ENCODE measurements at places on chromosomes 13 and 19.

DNA sequence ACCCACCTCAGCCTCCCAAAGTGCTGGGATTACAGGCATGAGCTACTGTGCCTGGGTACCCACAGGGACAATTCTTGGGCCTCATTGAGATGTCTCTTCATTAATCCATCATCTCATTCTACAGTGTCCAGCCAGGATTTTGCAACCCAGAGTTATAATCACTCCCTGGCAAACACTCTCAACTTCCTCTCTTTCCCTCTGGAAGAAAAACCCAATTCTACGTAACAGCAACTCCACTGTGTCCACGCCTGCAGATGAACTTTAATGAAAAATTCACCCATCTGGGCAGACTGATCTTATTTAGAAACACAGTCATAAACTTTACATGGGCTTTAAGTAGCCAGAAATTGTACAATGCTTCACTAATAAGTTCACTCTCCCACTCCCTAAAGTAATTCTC, 90.1 kb upstream of the ABCC4 start:
- no peak for DNase-seq

GRCh38 chr13:76803831-76804230, 82.4 kb downstream of the KCTD12 start:
- DNase-seq = no peak

DNA sequence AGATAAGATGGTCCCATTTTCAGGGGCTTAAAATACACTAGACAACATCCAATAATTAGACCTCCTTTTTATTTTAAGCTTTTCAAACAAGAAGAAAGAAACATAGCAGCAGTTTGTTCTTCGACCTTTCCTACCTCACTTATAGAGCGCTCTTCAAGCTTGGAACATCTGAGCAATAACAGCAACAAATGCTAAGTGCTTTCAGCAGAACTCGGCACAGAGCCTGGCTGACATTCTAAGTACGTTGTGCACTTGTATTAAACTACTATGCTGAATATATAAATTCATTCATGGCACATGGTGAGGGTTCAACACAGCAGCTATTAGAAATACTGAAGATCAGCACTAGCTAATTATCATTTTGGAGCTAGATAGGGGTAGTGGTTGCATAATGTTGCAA, 256.1 kb upstream of the MAB21L1 start:
- no peak for DNase-seq

DNA sequence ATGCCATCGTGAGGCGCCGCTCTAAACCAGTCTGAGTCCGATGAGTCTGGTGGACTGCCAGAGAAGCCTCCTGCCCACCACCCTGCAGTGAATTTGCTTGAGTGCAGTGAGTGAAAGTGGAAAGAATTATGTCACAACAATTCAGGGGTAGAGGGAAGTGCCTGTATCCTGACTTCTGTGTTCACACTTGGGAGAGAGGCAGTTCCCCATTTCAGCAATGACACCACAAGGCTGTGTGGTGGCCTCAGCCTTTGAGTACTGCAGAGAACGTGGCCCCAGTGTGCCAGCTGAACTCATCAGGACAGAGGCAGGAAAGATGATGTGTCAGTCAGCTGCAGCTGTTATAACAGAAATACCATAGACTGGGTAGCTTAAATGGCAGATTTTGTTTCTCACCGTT, 155.6 kb downstream of the COG6 start:
- DNase-seq = no peak

- DNase-seq = no peak
Observed at GRCh38 chr19:3478409-3479176, 1.7 kb downstream of the SMIM24 start.

- DNase-seq = no peak
Observed at GRCh38 chr19:54795758-54796157, 7.7 kb upstream of the KIR2DL4 start.

DNA sequence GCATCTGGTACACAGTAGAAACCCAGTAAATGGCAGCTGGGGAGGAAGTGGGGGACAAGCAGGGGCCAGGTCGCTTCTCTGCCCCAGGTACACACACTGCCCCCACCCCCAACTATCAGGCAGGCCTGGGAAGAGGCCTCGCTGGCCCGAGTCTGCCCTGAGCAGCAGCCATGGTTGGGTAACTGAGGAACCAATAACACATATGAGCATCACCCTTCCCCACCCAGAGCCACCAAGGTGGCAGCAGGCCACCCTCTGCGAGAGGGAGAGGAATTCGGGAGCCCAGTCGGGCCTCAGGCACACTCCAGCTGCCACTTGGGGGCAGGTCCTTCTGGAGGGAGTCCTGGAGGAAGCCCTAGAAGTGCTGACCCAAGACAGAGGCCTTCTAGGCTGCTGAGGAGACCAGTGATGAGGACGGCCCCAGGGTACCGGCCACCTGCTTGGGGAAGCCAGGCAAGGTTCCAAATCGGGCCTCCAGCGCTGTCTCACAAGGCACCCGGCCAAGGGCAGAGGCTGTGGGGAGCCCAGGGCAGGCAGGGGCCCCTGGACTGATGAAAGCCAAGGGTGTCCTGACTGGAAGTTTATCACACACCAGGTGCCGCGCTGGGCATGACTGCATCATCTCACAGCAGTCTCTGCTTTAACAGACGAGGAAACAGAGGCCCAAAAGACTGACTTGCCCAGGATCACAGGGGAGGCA, 14.0 kb upstream of the KPTN start:
- no peak for DNase-seq

DNA sequence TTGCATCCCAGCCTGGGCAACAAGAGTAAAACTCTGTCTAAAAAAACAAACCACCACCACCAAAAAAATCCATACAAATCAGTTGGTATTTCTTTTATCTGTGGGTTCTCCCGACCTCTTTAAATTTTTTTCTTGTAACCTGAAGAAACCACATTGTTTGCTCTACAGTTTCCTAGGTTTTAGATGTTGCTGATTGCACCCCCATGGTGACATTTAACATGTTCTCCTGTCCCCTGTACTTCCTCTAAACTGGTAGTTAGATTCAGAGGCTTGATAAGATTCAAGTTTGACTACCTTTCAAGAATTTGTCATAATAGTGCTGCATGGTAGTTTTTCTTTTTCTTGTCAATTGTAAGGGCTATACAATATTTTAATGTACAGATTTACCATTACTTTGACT, 24.0 kb downstream of the ALG5 start:
- DNase-seq = no peak

DNA sequence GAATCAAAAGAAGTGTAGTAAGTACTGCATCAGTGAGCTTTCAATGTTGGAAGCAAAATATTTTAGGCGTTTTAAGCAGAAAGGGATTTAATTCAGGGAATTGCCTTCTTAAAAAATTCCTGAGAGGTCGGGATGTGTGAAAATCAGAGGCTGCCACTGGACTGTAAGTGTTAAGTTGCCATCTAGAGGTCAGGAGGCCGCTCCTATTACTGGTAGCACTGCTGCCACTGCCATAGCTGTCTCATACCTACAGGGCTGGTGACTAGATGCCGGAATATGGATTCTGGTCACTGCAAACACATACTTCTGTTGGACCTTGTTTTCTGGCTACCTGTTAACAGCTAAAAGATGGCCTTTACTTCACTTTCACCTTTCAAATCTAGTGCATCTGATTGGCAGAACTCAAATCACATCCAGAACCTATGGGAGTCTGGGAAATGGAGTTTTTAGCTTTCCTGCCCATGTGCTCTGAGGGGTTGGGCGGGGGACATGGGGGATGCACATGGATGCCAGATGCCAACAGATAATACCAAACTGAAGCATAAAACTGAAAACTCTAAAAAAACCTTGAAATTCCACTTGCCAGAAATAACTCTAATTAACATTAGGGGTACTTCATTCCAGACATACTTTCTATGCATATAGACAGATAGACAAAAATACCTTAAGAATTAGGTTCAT, 29.8 kb downstream of the DGKH start:
- no peak for DNase-seq

DNA sequence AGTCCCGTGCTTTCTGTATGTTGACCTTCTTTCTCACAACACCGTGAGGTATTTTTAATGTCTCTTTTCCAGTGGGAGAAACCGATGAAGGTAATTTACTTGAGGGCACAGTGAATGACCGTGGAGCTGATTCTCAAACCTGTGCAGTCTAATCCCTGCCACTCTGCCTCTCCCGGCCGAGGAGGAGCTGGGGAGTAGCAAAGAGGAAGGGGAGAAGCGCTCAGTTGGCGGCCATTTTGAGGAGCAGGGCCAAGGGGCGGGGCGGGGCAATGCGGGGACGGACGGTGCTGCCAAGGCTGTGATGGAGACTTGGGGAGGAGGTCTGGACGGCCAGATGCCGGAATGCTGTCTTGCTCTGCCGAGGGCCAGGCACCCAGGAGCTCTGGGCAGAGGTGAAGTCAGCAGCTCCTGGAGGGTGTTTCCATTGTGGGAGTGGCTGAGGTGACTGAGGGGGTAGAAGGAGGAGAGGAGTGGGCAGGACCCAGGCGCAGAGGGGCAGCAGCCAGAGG, 12.4 kb upstream of the RANBP3 start:
- no peak for DNase-seq

DNA sequence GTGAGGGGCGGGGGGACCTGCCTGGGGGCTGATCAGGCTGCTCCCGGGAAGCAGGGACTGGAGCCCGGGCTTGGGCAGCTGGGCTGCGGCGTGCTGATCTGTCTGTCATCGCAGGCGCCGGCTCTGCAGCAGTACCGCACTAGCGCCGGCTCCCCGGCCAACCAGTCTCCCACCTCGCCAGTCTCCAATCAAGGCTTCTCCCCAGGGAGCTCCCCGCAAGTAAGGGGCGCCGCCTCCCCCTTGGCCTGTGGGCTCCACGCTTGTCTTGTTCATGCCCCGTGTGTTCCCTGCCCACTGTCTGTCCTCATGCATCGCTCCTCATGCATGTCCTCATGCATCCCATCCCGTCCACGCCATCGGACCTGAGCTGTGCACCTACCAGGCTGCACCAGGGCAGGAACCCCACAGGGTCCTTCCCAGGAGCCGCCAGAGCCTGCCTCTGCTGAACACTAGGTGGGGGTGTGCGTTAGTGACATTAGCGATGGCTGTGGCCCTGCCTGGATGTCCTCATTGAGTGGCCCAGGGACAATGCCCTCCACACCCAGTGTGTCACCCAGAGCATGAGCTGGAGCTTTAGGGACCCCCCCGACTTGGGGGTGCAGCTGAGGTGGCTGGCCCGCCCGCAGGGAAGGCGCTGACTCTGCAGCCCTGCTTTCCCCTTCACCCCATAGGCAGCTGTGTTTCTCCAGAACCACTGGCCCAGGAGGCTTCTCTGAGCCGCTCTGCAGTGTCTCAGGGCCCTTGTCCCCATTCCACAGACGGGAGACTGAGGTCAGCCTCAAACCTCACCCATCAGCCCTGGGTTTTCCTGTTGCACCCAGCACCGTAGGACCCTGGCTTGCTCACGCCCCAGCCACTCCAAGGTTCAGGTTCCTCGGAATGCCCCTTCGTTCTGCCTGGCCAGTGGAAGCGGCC, 19.5 kb downstream of the COMP start:
- DNase-seq = peak; percentile 36

GRCh38 chr19:4573682-4574081, 14.2 kb upstream of the SEMA6B start:
- no peak for DNase-seq

DNA sequence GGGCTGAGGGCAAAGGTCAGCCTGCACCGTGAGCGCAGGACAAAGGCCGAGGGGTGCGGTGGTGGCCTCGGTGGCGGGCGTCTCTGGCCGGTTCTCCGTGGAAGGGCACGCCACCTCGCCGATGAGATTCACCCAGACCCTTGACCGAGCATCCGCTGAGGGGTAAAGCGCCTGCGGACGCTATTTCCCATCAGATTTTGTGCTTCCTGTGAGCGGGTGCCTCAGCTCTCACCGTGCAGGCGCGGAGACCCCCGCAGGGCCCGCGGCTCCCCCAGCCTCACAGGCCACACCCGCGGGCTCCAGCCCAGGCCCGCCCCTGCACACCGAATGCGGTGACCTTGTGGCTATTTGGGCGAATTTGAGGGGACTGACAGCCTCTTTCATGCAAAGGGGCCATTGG, 348.0 kb downstream of the TEX29 start:
- no peak for DNase-seq

GRCh38 chr13:60351326-60351725, 45.7 kb upstream of the TDRD3 start:
- peak; percentile 22 for DNase-seq

GRCh38 chr13:94239135-94239534, 240.3 kb downstream of the DCT start:
- DNase-seq = peak; percentile 88

DNA sequence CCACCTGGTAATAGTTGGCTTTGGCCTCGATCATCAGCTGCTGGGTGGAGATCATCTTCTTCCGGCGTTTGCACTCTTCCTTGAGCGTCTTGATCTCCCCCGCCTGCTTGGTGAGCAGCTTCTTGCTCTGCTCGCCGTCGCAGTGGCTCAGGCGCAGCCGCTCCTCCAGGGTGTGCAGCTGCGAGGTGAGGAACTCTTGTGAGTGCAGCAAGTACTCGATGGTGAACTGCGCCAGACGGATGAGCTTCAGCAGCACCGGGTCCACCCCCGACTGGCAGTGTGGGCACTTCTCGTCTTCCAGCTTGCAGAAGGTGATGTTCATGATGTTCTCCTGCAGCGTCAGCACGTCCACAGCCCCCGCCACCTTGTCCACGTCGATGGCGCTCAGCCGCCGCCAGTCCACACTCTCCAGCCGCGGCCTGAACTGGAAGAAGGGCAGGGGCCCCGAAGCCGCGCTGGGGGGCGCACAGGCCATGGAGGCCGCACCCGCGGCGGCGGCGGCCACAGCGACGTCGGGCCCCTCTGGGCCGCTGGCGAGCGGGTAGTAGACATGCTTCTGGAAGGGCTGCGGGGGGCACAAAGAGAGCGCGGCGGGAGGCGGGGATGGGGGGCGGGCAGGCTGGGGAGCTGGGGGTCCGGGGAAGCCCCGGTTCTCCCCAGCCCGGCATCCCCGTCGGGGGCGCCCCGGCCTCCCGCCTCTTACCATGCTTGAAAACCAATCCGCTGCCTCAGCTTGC, 3.0 kb downstream of the DZIP1 start:
- peak; percentile 13 for DNase-seq

DNA sequence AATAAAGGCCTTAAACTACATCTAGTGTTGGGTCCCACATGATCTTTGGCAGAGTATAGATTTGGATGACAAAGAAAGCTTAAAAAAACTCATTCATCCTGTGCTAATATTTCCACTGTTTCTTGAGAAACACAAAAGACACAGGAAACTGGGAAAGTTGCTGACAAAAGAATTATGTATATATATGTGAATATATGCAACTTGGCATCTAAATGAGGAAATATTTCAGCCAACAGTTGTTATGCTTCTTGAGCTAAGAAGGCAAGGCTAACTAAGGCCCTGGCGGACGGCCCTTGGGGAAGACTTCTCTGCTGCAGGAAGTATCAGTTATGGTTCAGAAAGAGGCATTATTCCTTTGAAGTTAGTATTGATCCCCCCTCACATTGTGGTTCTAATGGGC, 491.8 kb downstream of the DIAPH3 start:
- DNase-seq = no peak

GRCh38 chr13:42893214-42893671, 98.8 kb downstream of the EPSTI1 start:
- peak; percentile 67 for DNase-seq

- DNase-seq = peak; percentile 77
Observed at GRCh38 chr13:70249332-70250064, 141.2 kb upstream of the KLHL1 start.
